ENCODE measurements at places on chromosomes 16 and 17.

GRCh38 chr17:47888293-47888692 lies 7.7 kb upstream of the SP2 start:
- no peak for DNase-seq

DNA sequence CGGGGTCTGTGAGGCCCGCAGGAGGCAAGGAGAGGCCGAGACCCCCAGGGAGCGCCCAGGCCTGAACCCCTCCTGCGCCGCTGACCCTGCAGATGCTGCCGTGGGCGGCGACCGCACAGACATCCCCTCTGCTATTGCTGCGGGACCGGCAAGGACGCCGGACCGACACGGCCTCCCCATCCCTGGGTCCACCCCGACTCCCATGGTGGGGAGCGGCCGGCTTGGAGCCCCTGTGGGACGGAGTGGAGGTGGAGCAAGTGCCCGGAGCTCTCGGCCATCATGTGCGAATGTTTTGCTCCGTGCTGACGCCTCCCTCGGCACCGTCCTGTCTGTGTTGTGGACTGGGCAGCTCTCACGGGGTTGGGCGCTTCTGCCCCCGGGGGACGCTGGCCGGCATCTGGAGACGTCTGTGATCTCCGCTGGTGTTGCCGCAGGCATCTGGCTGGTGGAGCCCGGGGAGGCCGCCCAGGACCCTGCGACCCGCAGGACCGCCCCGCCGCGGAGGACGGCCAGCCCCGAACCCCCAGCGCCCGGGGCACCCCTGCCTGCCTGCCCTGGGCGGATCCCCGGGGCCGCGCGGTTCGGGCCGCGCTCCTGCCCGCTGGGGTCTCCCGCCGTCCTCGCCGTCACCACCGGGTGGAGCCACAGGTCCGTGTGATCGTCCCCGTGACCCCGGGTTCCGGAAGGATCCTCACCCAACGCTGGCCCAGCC lies 12.8 kb upstream of the GNG13 start:
- DNase-seq: no peak

DNA sequence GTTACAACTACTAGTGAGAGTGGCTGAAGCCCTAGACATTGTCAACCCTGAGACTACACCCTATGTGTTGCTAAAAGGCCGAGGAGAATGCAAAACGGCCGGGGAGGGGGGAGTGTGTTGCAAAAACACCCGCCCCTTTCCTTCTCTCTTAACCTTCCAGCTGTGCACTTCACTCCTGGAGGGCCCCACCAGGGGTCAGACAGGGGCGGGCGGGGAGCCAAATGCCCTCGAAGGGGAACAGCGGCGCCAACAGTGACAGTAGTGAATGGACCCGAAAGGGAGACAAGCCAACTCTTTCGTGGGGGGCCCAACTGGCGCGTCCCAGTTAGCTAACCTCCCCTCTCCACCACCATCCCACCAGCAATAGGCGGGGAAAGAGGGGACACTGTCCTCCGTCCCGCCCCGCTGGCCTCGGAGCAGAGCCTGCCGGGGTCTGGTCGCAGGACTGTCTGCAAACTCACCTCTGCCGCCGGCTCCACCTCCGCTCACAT lies 352 bp downstream of the MARF1 start:
- DNase-seq: no peak

- no peak for DNase-seq
These were observed 17.0 kb downstream of the MGAT5B start for GRCh38 chr17:76884995-76885893.

DNA sequence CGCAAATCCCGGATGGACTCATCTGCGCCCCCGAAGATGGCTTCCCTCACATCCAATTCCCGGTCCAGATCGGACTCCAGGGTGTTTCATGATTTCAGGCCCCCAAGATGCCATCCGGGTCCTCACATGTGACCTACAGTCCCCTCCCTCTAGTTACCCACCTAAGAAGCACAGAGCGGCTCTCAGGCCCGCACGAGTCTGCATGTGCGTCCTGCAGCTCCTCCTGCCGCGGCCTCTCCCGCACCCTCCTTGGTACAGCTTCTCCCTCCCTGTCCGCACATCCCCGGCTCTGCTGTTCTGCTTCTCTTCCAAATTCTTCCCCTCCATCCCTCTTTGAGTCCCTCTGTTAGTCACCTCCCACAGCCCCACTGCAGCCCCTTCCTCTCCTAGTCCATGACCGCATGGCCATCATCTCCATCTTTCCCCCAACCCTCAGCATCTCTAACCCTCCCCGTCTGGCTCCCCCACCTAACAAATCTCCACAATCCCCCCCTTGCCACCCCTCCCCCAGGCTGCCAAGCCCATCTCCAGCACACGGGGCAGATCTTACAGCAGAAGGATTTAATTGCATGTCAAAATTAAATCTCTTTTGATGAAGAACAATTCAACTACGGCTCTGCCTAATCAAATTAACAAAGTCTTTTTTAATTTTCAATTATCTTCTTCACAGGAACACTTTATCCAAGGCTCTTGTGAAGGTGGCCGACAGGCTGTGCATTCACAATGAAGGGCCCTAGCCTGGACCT lies 231.0 kb downstream of the RBFOX3 start:
- DNase-seq: no peak

DNA sequence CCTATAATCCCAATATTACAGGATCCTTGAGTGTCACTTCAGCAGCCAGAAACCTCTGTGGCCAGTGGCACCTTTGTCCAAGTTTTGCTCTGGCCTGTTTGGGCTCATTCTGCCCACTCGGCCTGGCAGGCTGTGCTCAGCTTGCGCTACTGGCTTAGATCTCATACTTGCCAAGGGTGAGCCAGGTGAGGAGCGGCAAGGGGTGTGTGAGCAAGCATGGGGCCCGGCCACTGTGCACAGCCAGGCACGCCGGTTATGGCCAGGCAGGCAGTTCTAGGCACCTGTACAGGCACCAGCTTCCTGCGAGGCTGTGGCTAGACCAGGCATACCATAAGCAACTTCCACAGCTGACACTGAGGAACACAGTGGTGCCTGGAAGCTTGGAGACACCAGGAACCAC lies 16.9 kb upstream of the USP22 start:
- no peak for DNase-seq

Measured in retinal pigment epithelial cell (primary cell).